AG09309 (cell line): ENCODE measurements at places on chromosomes 5 and 9.

DNA sequence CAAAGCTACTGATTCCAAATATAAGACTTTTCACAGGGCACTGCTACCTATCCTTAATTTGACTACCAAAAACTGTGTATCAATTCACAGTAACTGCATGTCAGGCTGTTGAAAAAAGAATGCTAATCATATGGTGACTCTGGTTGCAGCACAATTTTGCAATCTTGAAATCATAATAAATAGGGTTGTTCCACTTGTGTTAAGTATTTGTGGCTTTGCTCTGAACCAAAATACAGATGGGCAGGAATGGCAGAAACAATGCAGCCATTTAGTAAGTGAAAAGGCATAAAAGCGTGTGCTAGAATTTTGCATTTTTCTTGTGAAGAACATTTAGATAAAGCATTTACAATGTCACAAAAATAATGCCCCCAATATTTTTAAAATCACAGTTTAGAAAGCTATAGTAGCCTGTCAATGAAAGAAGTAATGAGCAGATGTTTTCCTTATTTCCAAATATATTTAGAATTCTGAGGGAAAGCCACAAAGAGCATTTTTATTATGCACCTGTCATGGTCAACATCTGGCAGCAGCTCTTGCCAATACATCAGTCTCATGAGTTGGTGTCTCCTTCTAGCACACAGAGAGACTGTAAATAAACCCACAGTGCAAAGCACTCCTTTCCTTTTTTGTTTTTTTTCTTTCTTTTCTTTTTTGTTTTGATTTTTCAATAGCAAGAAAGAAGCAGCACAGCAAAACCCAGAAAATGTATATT is 54.8 kb upstream of the PAM start:
- DNase-seq = no peak

GRCh38 chr5:139886213-139886612 is 90.6 kb downstream of the PSD2 start:
- no peak for DNase-seq

DNA sequence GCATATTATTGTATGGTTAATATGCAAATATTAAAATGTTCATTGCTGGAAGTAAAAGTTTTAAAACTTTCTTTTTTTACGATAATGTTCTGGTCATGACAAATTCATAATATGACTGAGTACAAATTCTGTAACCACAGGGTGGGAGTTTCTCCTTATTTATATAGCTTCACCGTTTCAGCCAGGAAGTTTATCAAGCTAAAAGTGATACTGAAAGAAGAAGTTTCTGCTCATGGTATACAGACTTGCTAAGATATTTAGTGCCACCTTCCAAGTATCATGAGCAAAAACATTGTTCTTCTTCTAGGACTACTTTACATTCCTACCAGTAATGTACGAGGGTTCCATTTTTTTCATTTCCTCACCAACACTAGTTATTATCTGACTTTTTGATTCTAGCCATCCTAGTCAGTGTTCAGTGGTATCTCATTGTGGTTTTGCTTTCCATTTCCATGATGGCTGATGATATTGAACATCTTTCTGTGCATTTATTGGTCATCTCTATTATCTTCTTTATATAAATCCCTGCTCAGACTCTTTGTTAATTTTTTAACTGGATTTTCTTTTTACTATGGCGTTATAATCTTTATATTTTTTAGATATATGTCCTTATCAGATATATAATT is 94.2 kb upstream of the PRRC1 start:
- DNase-seq = no peak

GRCh38 chr5:78127875-78128274 is 166.6 kb downstream of the AP3B1 start:
- DNase-seq = no peak
